ENCODE measurements at places on chromosomes 6 and 20. TPM values are rescaled to one million over a fixed set of nuclear protein-coding genes. Genes with fewer than 3 reads are reported as not detected.
A peak's percentile ranks its signal among the peaks of the same experiment; 100 is the strongest.

GRCh38 chr6:109434456-109434855, 6.0 kb downstream of the PPIL6 start:
- no peak for DNase-seq

Gene HLA-DRB1
- not detected for polyA plus RNA-seq

DNA sequence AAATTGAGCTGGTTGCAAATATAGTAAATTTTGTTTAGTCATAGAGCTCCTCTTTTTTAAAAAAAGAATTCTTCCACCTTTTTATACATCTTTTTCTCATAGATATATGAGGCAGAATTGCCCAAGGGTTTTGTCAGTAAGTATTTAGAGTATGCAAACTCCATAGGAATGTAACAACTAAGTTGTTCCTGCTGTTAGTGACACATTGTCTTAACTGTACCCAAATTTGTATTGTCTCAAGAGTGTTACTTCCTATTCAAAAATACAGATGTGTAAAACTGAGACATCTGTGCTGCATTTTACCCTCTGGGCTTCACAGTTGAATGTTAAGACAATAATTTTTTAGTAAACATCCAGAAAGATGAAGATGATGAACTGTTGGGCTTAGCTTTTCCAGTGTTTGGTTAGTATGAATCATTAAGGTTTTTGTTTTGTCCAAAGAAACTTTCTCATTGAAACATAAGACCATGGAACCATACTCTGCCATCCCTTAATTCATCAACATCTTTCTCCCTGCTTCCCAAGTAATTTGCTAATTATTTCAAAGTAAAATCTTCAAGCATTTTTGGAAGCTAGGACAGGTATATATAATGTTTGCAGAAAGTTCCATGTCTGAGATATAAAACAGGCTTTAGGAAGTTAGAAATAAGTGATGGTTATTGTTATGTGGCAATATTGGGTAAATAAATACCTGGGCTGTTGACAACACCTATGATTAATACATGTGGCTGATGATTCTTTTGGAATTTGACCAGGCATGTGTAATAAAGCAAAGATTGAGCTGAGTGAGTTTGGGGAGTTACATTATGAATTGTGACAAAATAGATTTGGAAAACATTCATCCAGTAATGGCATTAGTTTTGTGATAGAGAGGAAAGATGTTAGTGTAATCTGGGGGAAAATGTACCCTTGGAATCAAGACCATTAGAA, 11.2 kb downstream of the OGFRL1 start:
- no peak for DNase-seq

DNA sequence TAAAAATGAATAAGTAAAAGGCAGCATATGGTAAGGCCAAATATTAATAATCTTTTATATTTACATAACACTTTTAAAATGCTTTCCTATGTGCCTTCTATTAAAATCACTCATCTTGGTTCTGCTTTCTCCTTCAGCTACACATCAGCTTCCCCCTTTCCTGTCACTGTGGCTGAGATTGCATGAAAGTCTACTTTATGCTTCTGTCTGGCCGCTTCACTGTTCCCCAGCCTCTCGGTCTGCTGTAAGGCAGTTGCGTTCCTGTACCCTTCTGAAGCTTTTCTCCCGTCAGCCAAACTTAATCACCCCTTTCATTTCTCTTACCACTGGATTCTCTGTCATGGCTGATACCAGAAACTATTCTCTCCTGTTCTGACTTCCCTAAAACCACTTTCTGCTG, 34.6 kb downstream of the SOX4 start:
- DNase-seq: no peak

GRCh38 chr6:96197241-96197640, 181.5 kb downstream of the FUT9 start:
- DNase-seq: no peak

Gene RBM24
- 9.1 TPM for polyA plus RNA-seq

GRCh38 chr20:22716821-22717351, 132.5 kb upstream of the FOXA2 start:
- no peak for DNase-seq

- no peak for DNase-seq
These were observed 10.7 kb downstream of the GNAS start for GRCh38 chr20:58863044-58863790.

DNA sequence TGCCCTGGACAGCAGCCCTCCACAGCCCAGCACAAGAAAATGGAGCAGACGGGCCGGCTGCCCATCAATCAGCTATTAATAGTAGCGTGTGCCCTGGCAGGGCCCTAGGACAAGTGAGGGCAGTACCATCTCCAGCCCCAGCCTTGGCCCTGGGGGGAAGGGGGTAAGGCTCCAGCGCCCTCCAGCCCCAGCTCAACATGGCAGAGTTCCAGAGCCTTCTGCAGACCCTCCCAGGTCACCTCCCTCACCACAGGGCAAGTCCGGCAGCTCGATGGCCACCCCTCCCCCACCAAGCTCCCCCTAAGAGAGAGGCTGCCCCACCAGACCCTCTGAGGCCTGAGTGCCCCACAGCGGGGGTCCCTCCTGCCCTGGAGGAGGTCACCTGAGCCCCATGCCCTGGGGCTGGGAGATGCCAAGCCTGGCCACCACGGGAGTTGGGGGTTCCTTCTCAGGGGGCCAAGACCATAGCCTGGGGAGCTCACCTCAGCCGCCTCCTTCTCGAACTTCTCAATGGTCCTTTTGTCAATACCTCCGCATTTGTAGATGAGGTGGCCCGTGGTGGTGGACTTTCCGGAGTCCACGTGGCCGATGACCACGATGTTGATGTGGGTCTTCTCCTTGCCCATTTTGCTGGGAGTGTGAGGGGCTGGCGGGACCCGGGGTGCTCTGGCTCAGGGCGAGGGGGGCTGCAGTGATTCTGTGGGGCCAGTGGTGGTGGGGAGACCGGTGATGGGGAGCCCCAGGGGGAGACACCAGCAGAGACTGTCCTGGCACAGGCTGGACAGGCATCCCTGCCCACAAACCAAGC, 1.5 kb downstream of the EEF1A2 start:
- no peak for DNase-seq

- no peak for DNase-seq
These were observed 13.1 kb upstream of the NT5DC1 start for GRCh38 chr6:116087437-116088027.

Gene WFDC12
- not detected for polyA plus RNA-seq

GRCh38 chr20:21342656-21343345, 39.7 kb downstream of the XRN2 start:
- DNase-seq: peak; percentile 21

- no peak for DNase-seq
These were observed 19.7 kb downstream of the PCK1 start for GRCh38 chr20:57580478-57581201.

GRCh38 chr6:41692080-41692675, 43.2 kb downstream of the TFEB start:
- DNase-seq: no peak

Gene MEI4
- polyA plus RNA-seq: not detected

DNA sequence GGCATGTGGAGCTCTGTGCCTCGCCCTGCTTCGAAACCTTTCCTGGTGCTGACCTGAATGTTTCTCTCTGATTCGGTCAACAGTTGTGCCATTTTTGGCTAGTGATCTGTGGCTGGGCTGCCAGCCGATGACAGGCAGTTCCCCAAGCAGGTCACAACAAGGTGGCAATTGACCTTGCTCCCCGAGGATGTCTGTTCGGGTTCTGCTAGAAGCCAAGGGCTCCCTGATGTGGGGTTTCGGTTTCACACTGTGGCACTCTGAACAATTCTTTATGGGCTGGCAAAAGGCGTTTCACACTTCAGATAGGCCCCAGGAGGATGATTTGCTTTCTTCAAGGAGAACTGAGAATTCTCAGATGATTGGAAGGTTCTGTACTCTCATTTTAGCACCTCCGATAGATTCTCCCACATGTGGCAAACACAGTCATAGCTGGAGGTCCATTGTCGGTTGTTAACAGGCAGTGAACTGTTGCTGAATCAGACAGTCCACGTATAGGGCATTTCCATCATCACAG, 135.6 kb downstream of the SLC24A3 start:
- no peak for DNase-seq

Gene OPN5
- polyA plus RNA-seq: not detected

- DNase-seq: no peak
These were observed 5.0 kb downstream of the ASIP start for GRCh38 chr20:34246126-34246626.

Gene ADGB
- polyA plus RNA-seq: not detected

GRCh38 chr6:39790772-39791171, 1.4 kb upstream of the DAAM2 start:
- DNase-seq: no peak

Gene BTN1A1
- polyA plus RNA-seq: not detected

Gene TFAP2B
- polyA plus RNA-seq: not detected

- no peak for DNase-seq
These were observed 3.7 kb downstream of the GRIK2 start for GRCh38 chr6:101397199-101397598.

Gene PHF20
- polyA plus RNA-seq: 30.6 TPM

Gene SLC12A5
- 0.55 TPM for polyA plus RNA-seq

Gene WRNIP1
- polyA plus RNA-seq: 35.2 TPM

Gene FAM184A
- 0.06 TPM for polyA plus RNA-seq

DNA sequence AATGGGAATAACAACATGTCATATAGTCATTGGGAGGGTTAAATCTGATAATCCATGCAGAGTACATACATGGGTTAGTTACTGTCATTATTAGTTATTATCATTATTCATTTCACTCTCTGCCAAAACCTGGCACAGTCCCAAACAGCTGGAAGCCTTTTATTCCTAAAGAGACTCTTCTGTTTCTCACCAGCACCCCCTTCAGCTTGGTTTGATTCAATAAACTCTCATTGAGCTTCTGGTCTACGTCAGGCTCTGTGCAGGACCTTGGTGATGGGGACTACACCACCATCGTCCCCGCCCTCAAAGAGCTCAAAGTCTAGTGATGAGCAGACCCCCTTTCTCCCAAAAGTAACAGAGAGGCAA, 2.3 kb downstream of the KCNK15 start:
- no peak for DNase-seq

Gene LGSN
- not detected for polyA plus RNA-seq

Gene SLC17A5
- 25.9 TPM for polyA plus RNA-seq

Gene CLDN20
- polyA plus RNA-seq: not detected

GRCh38 chr20:47521059-47521808, 19.5 kb downstream of the NCOA3 start:
- no peak for DNase-seq

DNA sequence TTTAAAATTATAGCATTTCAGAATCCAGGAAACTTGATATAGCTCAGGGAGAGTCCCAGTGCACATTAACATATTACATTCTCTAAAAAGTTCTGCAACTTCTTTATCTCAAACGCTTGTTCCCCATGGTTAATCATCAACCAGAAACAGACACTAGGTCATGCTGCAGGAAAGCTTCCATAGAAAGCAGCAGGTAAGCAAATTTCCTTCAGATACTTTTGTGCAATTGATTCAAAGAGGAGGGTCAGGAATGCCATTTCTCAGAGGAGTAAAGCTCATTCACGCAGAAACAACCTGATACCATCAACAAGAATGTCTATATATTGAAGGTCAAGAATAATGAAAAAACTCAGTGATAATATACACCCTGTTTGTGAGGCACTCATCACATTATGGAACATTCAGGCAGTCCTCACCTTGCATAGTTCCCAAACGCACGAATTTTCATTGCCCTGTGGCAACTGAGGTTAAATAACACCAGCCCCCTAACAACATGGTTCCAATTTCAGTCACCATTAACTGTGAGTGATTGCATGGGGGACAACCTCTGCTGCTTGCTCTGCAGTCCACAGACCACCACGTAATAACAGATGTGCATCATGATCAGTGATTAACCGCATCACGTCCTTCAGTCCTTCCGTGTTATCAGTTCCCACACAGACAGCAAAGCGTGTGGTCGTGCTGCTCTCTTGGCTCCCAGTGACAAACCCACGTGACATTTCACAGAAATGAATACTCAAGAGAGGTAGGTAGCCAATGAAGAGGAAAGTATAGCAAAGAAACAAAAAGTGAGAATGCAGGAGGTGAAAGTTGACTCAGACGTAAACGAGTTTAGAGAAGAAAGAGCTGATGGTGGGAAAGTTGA, 95.7 kb downstream of the LY86 start:
- no peak for DNase-seq

- DNase-seq: no peak
These were observed 1370.4 kb downstream of the GRIK2 start for GRCh38 chr6:102763891-102764290.

DNA sequence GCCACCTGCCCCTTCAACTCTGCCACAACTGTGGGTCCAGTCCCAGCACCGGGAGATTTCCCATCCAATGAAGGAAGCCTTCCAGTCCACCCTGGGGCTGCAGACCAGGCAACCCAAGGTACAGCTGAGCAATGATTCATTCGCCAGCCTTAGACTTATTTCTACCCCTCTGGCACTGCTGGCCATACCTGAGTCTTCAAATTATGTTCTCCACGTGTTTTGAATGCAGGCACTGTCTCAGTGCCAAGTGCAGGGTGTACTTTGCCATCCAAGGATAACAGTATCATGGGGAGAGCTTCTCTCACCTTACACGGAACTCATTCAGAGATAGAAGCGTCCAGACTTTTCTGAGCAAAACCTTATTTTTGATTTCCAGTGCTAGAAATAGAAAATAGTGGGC, 175.6 kb downstream of the ZFP64 start:
- no peak for DNase-seq

Gene PRPH2
- 0.97 TPM for polyA plus RNA-seq

Gene TPD52L1
- 10.9 TPM for polyA plus RNA-seq

GRCh38 chr20:3993109-3993508, 22.2 kb downstream of the RNF24 start:
- no peak for DNase-seq

GRCh38 chr6:25431306-25431974, 152.3 kb downstream of the CARMIL1 start:
- no peak for DNase-seq

Gene DEFB126
- polyA plus RNA-seq: not detected

DNA sequence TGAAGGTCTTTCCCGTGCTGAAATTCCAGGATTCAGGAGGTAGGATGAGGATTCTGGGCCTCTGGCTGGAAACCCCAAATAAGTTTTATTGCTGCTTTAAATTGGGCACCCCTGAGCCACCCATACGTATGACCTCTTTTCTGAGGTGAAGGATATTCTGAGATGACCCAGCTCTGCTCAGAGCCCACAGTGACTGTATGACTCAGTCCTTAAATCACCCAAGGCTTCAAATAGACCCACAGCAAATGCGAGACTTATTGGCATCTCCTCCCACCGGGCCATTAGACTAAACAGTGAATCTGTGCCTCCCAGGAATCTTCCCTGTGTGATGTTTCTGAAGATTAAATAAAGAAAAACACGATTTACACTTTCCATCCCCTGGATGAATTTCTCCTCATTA, 9.5 kb downstream of the SIRPG start:
- DNase-seq: no peak
